ENCODE measurements at places on chromosomes 16 and 17. TPM values are rescaled to one million over a fixed set of nuclear protein-coding genes. Genes with fewer than 3 reads are reported as not detected.
A peak's percentile ranks its signal among the peaks of the same experiment; 100 is the strongest.

- DNase-seq = no peak
Observed at GRCh38 chr17:8844229-8845218, 22.9 kb downstream of the PIK3R6 start.

DNA sequence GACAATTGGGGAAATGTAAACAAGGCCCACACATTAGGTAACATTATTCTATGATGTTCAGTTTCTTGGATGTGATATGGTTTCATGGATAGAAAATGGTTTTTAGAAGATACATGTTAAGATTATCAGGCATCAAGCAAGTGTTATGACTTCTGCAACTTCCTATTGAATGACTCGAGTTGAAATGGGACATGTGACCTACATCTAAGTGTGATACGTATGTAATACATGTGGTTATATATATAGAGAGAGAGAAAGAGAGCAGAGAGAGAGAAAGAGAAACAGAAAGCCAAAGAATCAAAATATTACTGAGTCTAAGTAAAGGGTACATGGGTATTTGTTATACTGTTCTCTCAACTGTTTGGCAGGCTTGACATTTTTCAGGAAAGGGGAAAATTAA is 1.7 kb downstream of the TMEM170A start:
- no peak for DNase-seq

Gene SHISA6
- total RNA-seq = not detected

Gene ATP2C2
- total RNA-seq = not detected

DNA sequence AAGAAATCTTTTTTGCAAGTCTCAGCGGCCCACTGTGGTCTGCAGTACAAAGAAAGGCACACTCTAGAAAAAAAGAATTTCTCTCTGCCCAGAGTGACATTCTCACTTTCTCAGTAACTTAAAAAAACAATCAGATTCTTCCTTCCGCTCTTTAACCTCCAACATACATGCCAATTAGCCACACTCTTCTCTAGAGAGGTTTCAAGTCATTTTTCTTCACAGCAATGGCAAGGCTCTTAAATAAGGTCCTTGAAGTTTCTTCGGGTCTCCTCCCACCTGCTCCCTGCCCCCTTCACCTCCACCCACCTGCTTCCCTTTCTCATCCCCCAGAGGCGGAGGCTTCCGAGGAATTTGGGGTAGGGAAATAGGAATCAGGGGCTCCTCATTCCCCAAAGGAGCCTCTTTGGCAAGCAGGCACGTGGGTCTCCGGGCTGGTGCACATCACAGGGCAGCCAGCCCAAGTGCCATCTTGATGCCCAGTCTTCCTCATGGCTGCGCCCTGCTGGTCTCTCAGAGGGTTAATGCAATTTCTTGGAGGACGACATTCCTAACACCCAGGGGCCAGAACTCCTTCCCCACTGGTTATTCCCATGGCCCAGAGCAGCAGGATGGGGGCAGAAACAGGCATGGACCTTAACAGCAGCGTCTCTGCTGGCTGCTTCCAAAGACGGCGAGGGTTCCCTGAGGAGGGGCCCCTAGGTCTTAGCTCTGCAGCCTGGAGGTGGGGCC is 855 bp upstream of the MEOX1 start:
- no peak for DNase-seq

- no peak for DNase-seq
Observed at GRCh38 chr17:75621489-75621888, 11.7 kb upstream of the SMIM5 start.

- no peak for DNase-seq
Observed at GRCh38 chr16:56640076-56640475, 1.6 kb downstream of the MT1A start.

Gene ABI3
- 121 TPM for total RNA-seq

- DNase-seq = peak; percentile 63
Observed at GRCh38 chr17:79294459-79295071, 219.9 kb downstream of the ENGASE start.

Gene SLFN13
- total RNA-seq = 70.5 TPM

DNA sequence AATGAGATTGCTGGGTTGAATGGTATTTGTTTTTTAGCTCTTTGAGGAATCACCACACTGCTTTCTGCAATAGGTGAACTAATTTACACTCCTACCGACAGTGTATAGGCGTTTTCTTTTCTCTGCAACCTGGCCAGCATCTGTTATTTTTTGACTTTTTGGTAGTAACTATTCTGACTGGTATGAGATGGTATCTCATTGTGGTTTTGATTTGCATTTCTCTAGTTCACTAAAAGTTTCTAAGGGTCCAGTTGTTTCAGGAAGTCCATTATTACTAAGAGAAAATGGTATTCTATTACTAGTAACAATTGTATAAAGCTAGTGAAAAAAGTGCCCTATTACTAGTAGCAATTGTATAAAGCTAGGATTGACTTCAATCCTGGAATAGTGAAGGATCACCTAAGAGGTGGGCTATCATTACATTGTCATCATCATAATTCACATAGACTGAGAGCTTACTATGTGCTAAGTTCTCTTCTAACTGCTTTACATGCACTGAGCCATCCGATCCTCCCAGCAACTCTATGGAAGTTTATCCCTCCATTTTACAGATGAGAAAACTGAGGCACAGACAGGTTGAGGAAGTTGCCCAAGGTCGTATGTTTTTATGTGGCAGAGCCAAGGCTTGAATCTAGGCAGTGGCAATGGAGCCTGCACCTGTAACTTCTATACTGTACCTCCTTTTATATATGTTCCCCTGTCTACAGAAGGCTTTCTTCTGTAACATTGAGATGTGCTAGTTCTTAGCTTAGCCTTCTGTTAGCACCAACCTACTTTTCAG is 13.4 kb upstream of the SMIM36 start:
- no peak for DNase-seq

Gene CMTM1
- 21.4 TPM for total RNA-seq

GRCh38 chr16:53073022-53073421 is 18.2 kb downstream of the CHD9 start:
- DNase-seq = no peak

Gene GDPD1
- total RNA-seq = 2.9 TPM

Gene MYADML2
- not detected for total RNA-seq

GRCh38 chr17:33474789-33475188 is 181.7 kb upstream of the ASIC2 start:
- DNase-seq = no peak

GRCh38 chr17:79981661-79982101 is 54.0 kb downstream of the TBC1D16 start:
- DNase-seq = no peak

GRCh38 chr16:53822936-53823529 is 119.1 kb downstream of the FTO start:
- no peak for DNase-seq

DNA sequence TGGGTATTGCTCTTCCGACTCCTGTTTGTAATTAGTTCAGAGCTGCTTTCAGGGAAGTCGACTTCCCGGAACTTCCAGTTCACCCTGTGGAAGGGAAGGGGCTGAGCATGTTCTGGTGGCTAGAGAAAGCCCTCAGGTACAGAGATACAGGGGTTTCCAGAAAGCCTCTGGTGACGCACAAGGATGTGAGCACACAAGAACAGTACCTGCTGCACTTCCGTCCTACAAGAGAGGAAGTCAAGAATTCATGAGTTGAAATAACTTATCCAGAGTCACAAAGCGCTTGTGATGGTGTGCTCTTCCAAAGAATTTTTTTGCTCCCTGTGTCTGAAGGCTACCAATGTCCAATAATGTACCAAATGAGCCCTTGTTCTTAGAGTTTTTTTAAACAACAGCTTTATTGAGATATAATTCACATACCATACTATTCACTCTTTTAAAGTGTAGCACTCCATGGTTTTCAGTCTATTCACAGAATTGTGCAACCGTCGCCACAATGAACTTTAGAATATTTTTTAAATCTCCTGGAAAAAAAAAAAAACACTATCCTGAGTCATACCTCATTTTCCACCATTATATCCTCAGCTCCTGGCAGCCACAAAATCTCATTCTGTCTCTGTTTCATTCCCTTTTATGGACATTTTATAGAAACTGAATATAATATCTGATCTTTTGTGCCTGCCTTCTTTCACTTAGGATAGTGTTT is 327.6 kb downstream of the CDH13 start:
- DNase-seq = no peak

DNA sequence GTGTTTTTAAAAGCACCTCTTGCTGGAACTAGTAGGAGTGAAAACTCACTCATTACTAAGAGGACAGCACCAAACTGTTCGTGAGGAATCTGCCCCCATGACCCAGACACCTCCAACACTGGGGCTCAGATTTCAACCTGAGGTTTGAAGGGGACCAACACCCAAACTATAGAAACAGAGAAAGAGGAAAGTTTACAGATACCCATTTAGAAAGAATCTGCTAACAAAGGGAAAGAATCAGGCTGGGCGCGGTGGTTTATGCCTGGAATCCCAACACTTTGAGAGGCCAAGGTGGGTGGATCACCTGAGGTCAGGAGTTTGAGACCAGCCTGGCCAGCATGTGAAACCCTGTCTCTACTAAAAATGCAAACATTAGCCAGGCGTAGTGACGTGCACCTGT is 3.4 kb upstream of the CSNK1D start:
- DNase-seq = no peak

- DNase-seq = no peak
Observed at GRCh38 chr17:40696651-40697072, 6.9 kb downstream of the KRT24 start.

DNA sequence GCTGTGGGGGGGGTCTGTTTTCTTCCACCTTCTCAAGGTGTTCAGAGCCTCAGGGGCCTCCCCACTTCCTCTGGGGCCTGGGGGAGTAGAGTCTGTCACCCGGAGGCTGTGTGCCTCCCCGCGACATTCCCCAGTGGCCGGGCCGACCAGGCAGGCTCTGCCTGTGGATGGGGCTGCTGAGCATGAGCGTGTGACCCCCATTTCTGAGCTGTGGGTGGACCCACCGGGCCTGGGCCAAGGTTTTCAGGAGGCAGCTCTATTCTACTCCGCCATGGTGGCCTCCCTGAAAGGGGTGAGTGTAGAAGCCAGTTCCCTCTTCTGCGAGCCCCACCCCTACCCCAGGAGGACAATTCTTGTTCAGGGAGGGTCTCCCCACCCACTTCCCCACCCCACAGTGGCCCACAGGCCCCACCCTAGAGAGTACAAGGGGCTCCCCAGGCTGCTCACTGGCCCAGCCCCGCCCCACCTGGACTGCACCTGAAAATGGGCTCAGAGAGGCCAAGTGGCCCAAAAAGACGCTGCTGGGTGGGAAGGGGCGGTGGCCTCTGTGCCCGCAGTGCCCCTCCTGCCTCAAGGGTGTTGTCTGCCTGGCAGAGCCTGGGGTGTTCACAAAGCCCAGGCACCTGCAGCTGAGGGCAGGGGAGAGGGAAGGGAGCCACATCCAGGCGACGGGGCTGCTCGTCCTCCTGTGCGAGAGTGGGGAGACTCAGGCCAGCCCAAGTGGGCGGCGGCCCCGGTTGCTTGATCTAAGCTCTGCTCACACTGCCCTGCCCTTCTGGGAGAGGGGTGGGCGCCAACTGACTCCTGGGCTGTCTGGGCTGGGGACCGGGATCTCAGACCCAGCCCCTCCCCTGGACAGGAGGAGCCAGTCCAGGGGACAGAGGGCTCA is 1.3 kb downstream of the MSLN start:
- DNase-seq = no peak

Gene CPHXL2
- total RNA-seq = not detected

GRCh38 chr17:15466131-15466530 is 1.3 kb downstream of the CDRT4 start:
- no peak for DNase-seq

GRCh38 chr17:44000141-44000860 is 4.1 kb upstream of the NAGS start:
- no peak for DNase-seq

Gene TNFRSF12A
- total RNA-seq = 5.5 TPM

Gene VTN
- total RNA-seq = 0.26 TPM

GRCh38 chr17:63996430-63997182 is 1.5 kb upstream of the PRR29 start:
- DNase-seq = no peak

DNA sequence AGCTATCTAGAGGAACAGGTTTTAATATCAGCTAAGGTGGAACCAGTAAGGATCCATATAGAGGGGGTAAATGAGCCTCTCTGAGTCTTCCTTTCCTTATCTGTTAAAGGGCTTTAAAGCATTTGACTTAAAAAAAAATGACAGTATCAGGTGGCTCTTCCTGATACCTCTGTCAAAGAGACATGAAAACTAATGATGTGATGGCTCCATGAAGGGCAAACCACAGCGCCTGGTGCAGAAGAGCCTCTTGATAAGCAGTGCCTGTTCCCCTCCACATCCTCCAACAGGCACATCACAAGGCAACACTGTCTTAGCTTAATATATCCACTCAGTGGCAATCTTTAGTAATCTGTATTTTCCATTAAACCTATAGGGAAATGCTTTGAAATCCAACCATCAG is 68.9 kb downstream of the USP31 start:
- no peak for DNase-seq

DNA sequence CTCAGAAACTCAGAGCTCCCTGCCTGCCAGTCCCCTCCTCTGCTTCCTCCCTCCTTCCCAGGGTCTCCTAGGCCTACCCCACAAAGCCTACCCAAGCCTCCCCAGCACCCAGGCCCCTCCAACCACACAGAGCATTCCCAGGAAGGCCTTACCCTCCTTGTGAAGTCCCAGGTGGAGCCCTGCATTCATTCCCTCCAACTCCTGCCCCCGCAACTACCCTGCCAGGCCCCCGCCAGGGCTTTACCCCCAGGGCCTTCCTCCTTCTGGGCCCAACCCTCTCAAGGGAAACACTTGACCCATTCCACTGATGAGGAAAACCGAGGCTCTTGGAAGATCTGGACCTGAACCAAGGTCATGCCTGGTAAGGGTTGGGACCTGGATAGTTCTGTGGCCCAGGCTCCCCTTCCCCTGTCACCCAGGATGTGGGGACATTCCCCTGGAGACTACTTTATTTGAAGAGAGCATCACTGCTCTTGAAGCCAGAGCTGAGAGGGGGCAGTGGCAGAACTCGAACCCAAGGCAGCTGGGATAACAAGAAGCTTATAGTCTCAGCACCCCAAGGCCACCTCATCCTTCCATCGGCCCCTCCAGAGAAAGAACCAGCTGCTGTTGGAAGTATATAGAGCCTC is 12.5 kb downstream of the PLLP start:
- no peak for DNase-seq

DNA sequence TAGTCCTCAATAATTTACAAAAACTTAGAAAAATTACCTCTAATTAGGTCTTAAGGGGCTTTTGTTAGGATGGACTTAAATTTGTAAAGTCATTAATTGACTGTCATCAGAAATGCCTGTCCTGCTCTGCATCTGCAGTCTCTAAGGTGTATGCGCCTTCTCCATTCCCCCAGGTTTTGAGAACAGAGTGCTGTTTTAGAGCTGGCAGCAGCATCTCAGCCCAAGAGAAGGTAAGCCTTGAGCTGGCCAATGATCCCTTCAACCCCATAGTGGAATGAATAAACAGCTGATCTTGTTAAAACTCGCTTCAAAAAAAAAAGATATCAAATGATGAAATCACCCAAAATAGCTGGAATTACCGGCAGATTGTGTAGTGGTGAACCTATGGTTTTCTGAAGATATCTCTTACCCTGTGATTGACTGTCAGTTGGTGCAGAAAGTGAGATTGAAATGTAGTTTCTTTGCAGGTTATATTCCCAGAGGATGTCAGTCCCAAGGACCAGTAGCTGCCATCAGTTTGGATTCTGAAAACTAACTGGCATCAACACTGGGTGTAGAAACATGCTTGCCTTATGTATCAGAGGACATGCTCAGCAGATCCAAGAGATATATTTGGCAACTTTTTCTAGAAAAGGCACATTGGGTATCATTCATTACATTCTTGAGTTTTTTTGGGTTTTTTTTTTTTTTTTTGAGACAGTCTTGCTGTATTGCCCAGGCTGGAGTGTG is 25.7 kb downstream of the TRPV2 start:
- no peak for DNase-seq

GRCh38 chr16:67773099-67773498 is 33.3 kb downstream of the RANBP10 start:
- no peak for DNase-seq
